Effector CD8-positive, alpha-beta T cell (primary cell): ENCODE measurements at places on chromosomes 13 and 19.

- DNase-seq, result no peak
These were observed 9.0 kb downstream of the SIGLEC5 start for GRCh38 chr19:51621178-51621577.

GRCh38 chr19:38708413-38709024 is 35.8 kb downstream of the CAPN12 start:
- no peak for DNase-seq

- DNase-seq, result no peak
These were observed 55.1 kb downstream of the CDADC1 start for GRCh38 chr13:49302817-49303216.

GRCh38 chr19:51327066-51328001 is 14.6 kb downstream of the VSIG10L start:
- DNase-seq, result peak; percentile 24

DNA sequence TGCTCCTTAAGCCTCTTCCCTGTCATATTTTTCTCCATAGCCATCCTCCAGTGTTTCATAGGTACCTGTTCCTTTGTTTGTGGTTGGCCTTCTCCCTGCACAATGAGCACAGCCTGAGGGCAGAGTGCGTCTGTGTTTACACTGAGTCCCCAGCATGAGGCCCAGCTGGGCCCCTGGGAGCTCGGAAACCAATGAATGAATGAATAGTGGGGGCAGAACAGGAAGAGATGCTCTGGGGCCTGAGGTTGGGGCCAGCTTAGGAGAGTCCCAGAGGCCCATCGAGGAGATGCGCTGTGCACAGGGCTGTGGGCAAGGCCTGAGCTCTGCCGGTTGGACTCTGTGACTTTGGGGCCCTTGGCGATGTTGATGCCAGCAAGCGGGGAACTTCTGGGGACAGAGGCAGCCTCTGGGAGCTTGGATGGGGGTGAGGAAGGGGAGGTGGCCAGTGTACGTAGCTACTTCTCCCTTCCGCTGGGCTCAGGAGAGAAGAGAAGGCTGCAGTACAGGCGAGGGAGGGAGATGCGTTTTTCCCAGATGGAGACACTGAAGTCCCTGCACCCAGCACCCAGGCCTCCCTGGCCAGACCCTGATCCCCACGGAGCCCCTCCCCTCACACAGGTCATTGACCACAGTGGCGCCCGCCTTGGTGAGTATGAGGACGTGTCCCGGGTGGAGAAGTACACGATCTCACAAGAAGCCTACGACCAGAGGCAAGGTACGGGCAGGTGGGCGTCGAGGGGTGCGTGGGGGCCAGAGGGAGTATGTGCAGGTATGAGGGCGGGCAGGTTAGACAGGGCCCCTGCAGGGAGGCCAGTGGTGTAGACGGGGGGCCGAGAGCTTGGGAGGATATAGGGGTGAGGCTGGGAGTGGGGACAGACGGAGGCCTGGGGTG is 5.1 kb downstream of the TBCB start:
- no peak for DNase-seq

DNA sequence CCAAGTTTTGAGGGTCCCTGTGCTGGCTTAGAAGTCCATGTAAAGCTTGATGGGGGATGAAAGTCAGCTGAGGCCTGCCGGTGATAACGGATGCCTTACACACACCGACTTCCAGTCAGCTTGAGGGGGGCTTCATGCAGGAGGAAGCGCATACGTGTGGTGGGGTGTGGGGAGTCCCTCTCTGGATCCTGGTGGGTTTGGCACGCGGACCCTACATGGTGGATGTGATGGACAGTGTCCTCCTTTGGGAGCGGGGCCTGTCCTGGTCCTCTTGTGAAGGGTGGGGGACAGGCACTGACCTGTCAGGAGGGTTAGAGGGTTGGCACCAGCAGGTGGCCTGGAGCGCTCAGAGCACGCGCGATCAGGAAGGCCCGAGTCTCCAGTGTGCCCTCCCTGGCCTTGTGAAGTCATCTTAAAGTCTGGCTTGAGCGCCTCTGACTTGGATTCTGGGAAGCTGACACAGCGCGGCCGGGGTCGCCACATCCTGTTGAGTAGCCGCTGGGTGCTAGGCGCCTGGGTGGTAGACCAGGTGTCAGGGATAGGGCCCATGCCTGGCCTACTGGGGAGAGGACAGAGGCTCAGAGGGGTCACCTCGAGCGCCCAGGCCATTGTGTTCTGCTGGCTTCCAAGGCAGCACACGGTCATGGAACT is 2.9 kb downstream of the DAZAP1 start:
- DNase-seq, result no peak

GRCh38 chr13:95494082-95494681 is 58.3 kb upstream of the CLDN10 start:
- no peak for DNase-seq

GRCh38 chr13:45055902-45056648 is 64.2 kb upstream of the GTF2F2 start:
- no peak for DNase-seq

- no peak for DNase-seq
These were observed 92.7 kb upstream of the KLF12 start for GRCh38 chr13:74226791-74227475.

GRCh38 chr19:11019824-11020223 is 59.0 kb downstream of the SMARCA4 start:
- DNase-seq, result no peak

GRCh38 chr19:58497634-58498170 is 14.1 kb downstream of the SLC27A5 start:
- DNase-seq, result no peak

DNA sequence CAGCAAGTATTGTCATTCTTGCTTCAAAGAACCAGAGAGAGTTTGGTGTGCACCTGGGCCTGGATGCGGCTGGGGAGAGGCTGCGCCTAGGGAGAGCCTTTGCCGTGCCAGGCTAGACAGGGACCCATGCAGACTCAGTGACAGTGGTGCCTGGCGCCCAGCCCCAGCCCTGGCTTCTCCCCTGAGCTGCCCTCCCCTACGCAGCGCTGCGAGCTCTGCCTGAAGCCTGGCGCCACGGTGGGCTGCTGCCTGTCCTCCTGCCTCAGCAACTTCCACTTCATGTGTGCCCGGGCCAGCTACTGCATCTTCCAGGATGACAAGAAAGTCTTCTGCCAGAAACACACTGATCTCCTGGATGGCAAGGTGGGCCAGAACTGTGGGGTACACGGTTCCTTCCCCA is 12.0 kb downstream of the KMT2B start:
- no peak for DNase-seq
